HT1080 (cell line): ENCODE measurements at places on chromosomes 11 and 22. TPM values are rescaled to one million over a fixed set of nuclear protein-coding genes. Genes with fewer than 3 reads are reported as not detected.

Gene HIPK3
- 19.4 and 23.1 TPM in 2 replicates for total RNA-seq

Gene BET1L
- 12.3 and 15.2 TPM in 2 replicates for total RNA-seq

Gene MAPK8IP1
- total RNA-seq = 21.2 and 24.0 TPM in 2 replicates

Gene SLC25A18
- 0.16 TPM in 1 of 2 replicates, not detected in the other for total RNA-seq

Gene TYR
- not detected in 2 replicates for total RNA-seq

Gene BEST1
- total RNA-seq = not detected in 2 replicates

Gene RFPL2
- not detected in 2 replicates for total RNA-seq

Gene MRGPRE
- not detected in 2 replicates for total RNA-seq

Gene HBG2
- 15.1 and 19.5 TPM in 2 replicates for total RNA-seq

Gene PAK1
- total RNA-seq = 53.9 and 66.1 TPM in 2 replicates
